ENCODE measurements at places on chromosomes 16 and 17.

GRCh38 chr17:50352693-50353599, 7.0 kb downstream of the XYLT2 start:
- DNase-seq = no peak

DNA sequence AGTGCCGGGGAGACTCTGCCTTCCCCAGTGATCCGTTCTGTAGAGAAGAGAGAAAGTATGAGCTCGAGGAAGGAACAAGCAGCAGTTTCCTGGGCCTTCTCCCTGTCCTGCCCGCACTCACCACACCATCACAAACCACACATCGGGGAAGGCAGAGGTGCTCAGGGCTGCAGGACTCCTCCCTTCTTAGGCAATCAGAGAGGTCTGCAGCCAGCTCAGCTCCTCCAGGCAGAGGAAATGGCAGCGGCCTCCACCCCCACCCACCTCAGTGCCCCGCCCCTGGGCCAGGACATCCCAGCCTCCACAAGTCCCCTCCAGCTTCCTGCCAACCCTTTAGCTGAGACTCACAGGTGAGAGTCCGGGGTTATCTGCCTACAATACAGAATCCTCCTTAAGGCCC, 2.0 kb downstream of the ZNF319 start:
- no peak for DNase-seq

DNA sequence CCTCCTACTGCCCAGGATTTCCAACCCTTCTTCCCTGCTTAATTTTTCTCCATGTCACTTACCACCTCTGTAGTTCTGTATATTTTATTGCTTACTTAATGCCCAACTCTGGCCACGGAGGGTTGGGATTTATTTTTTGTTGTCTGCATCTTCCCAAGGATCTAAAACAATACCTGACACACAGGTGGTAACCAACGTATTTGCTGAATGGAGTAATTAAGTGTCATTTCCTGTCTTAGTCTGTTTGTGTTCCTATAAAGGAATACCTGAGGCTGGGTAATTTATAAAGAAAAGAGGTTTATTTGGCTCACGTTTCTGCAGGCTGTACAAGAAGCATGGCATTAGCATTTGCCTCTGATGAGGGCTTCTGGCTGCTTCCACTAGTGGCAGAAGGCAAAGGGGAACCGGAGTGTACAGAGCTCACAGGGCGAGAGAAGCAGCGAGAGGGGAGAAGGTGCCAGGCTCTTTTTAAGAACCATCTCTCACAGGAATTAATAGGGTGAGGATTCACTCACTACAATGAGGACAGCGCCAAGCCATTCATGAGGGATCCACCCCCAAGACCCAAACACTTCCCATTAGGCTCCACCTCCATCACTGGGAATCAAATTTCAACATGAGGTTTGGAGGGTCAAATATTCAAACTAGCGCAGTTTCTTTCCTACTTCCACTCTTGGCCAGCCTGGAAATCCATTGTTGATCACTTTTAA, 44.8 kb downstream of the ERN1 start:
- DNase-seq = no peak

- no peak for DNase-seq
Observed at GRCh38 chr16:81514568-81515258, 70.1 kb downstream of the CMIP start.

DNA sequence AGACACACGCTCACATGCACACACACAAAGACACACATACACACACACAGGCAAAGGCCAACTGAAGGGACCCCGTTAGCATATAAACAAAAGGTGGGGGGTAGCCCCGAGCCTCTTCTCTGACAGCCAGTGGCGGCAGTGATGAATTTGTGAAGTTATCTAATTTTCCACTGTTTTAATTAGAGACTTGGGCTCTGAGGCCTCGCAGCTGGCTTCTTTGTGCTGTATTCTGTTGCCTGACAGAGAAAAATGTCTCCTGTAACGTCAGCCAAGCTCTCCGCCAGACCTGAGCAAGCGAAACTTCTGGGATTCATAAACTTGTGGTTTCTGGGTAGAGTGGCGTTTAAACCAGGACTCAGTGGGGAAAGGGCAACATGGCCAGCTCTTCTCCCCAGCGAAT, 113.9 kb upstream of the FOXF1 start:
- no peak for DNase-seq

GRCh38 chr17:61410141-61411010, 10.7 kb downstream of the TBX2 start:
- peak; percentile 47 for DNase-seq

GRCh38 chr17:51508048-51508447, 247.7 kb downstream of the UTP18 start:
- DNase-seq = no peak

DNA sequence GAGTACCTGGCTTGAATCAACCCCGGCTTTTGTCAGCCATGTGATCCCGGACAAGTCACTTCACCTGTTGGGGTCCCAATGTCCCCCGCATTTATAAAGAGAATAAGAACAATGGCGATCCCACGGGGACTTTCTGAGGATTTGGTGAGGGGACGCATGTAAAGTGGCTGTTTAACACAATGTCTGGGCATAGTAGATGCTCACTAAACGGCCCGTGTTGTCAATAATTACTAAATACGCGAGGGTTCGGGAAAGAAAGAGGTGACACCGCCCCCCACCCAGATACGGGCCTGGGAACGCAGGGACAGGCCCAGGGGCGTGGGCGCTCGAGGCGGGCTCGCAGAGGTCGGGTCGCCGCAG, 1.8 kb downstream of the SYNGR3 start:
- no peak for DNase-seq

GRCh38 chr17:74227271-74228080, 14.1 kb downstream of the TTYH2 start:
- no peak for DNase-seq

DNA sequence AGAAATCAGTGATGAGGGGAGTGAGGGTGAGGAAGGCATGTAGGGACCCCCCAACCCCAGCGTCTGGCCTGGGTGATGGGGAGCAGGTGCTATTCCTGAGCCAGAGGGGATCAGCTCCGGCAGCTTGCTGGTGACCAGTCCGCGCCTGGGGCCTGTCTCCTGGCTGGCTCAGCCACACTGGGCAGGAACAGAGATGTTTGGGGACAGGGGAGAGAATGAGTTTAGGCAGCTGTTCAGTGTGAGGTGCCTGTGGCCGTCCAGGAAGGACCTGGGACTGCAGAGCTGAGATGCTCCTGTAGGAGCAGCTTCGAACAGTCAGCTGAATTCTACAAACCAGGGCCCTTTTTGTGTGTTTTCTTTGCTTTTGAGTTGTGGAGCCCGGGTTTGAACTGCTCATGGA, 23.2 kb upstream of the SPNS2 start:
- DNase-seq = no peak

DNA sequence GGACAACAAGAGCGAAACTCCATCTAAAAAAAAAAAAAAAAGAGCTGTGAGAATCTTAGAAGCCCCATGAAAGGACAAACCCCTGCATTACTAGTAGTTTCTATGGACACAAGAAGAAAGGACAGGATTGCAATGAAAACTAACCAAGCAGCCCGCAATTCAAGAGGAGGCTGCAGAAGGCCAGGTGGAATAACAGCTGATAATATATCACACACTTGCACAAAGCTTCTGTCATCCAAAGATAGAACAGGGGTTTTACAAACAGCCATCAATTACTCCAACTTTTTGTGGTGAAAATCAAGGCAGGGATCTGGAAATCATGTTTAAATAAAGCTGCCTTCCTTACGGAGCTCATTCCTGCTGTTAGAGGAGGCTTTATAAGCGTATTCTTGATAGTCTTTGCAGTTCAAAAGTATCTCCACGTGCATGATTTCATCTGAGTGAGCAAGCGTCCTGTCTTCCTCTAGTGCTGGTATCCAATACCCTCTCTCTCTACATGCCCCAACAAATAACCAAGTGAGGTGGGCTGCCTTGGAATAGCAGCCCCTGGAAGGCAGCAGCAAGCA, 23.1 kb upstream of the TMEM94 start:
- no peak for DNase-seq

DNA sequence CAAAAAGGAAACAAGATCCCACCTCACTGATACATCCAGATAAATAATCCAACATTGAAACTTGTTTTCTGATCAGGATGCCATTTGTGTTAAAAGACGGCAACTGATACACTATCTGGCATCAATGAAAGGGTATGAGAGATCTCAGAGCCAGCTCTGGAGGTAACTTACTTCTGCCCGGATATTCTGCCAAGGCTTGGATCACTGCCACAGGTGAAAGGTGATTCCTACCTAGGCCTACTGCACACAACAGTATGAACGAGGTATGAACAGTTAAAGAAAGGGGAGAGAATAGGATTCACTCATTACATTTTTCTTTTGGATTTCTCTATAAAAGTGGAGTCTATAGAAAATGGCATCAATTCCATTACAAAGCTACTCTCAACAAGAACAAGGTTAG, 136.1 kb downstream of the HS3ST3A1 start:
- no peak for DNase-seq
